NCI-H187 treated with DMSO at 0.1 percent for 48 hours (cell line): ENCODE measurements at places on chromosomes 3 and 15.

- no peak for DNase-seq
Observed at GRCh38 chr15:70103880-70104626, 6.3 kb upstream of the TLE3 start.

DNA sequence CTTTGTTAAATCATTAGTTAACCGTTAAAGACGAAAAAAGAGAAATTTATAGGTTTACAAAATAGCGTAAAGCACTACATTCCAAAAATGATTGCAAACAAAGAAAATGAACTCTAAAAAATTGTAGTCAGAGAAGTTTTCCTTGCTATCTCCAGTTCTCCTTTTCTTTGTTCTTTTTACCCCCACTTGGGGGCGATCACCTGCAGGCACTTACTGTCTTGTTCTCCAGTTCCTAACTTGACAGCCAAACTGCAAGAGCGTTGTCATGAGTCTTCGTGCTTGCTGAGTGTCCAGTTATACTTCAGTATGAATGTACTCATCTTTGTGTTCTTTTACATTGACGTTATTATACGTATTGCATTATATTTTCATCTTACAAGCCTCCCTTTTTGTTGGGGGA, 54.5 kb downstream of the CHD2 start:
- DNase-seq: no peak

GRCh38 chr15:73161546-73161945, 109.3 kb downstream of the NEO1 start:
- DNase-seq: no peak

DNA sequence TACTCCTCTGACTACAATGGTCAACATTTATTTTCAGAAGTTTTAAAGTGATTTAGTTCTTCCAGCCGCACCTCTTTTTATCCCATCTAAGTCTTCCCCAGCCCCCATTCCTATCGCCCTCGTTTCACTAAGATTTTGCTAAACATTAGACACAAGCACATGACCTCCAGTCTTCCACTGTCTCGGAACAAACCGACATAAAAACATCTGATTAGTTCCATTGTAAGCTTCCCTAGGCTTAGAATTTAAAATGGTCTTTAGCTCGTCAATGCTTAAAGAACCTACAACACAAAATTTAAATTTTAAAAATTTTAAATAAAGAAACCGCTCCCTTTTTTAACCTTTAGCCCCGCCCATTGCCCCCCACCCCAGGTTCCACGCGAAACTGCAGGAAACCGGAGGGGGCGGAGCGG, 284 bp upstream of the TSC22D2 start:
- peak; percentile 83 for DNase-seq

DNA sequence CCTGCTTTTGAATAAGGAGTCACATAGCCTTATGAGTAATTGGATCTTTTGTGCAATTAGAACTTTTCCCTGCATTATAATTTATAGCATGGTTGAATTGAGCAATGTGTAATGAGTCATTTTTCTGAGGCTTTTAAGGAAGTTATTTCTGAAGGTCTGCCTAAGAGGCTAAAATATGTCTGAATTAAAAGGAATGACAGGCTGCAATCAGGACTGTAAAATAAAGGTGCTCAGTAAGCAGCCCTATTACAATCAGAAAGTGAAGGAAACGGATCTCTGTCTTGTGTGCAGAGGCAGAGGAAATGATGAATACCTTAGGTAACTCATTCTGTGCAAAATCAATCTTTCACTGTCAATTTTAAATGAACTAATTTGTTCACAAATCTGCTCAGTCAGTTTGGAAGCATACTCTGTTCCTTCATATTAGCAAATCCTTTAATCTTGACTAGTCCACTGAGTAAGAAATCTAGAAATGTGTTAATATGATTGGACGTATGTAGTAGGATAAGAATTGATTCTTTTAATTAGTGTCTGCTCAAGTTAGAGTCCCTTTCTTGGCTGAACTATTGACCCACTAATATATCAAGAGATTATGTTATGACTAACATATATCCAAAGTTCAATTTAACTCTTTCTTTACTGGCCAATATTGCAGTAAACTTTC, 290.1 kb downstream of the ZIC1 start:
- DNase-seq: no peak

DNA sequence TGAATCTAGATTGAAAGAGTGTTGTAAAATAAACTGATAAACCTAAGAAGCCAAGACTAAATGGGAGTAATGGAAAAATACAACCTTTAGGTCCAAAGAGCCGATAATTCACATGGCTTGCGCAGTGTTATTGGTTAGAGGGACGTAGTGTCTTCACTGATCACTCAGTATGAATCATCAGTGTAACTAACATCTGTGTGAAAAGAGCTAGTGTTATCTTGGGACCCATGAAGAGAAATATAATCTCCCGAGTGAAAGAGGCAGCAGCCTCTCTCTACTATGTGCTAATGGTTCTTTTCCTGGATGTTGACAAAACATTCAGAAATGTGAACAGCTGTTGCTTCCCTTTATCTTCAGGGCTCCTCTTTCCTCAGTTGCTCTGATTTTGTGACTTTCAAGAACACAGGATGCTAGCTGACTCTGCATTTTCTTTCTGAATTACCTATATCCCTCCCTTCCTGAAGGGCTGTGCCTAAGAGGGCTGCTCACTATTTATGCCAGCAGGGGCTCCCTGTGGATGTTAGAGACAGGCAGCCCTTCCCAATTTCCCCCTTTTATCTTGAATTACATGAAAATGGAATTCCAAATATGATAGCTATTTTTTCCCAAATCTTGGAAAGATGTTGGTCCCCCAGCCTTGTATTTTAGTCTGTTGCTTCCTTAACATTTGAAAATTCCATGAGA, 128.8 kb downstream of the GRM7 start:
- DNase-seq: no peak

GRCh38 chr3:78927759-78928158, 840.0 kb downstream of the ROBO1 start:
- DNase-seq: no peak

DNA sequence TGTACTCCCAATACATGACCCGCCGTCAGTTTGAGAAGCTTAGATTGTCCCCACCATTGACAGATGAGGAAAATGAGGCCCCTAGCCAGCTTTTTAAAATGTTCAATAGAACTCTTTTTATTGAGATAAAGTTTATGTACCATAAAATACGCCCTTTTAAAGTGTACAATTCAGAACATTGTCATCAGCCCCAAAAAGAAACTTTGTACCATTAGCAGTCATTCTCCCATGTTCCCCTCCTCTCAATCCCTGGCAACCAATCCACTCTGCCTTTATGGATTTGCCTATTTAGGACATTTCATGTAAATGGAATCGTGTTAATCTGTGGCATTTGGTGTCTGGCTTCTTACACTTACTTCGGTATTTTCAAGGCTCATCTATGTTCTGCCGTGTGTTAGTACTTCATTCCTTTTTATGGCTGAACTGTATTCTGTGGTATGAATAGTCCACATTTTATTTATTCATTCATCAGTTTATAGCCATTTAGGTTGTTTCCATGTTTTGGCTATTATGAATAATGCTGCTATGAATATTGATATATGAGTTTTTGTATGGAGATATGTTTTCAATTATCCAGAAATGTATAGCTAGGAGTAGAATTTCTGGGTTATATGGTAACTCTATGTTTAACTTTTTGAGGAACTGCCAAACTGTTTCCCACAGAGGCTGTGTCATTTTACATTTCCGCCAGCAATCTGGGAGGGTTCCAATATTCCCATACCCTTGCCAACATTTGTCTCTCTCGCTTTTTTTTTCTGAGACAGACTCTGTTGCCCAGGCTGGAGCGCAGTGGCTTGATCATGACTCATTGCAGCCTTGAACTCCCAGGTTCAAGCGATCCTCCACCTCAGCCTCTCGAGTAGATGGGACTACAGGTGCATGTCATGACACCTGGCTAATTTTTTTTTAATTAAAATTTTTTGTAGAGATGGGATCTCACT, 15.3 kb upstream of the PTPN23 start:
- no peak for DNase-seq

DNA sequence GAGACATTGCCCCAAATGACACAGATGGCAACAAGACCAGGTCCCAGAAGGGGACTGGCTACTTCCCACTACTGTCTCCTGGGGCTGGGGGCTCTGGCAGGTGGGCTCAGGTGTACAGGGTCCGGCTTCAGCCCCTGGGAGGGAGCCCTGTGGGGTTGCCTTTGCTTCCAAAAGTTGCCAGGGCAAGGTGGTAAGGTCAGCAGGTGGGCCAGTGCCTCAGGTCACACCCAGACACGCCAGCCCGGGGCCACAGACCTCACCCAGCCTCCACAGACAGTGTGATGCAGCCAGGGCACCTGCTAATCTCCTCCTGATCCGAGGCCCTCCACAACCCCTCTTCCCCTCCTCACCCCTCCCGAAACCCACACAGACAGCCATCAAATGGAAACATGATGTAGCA, 7.5 kb downstream of the OXTR start:
- no peak for DNase-seq

- DNase-seq: no peak
Observed at GRCh38 chr15:40053831-40054604, 15.0 kb upstream of the SRP14 start.

DNA sequence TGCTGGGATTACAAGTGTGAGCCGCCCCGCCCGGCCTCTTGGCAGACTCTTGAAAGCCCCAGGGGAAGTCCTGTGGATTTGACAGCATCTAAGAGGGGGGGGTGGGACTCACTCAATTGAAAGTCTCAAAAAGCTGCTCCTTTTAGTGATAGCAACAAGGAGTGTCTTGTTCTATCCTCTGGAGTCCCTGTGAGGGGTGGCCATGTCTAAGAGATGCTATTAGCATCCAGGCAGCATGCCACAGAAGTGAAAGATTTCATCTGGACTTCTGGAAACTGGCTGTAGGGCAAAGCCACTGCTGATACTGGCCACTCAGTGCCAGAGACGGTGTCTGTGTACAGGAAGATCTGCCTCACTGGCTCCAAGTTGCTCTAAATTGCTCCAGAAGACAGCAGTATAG, 74.0 kb downstream of the DHX36 start:
- DNase-seq: no peak

GRCh38 chr3:187014417-187014864, 84.1 kb downstream of the ST6GAL1 start:
- DNase-seq: no peak

GRCh38 chr3:51637941-51638471, 33.0 kb upstream of the TEX264 start:
- no peak for DNase-seq

GRCh38 chr3:161568671-161569070, 72.1 kb downstream of the OTOL1 start:
- DNase-seq: no peak

DNA sequence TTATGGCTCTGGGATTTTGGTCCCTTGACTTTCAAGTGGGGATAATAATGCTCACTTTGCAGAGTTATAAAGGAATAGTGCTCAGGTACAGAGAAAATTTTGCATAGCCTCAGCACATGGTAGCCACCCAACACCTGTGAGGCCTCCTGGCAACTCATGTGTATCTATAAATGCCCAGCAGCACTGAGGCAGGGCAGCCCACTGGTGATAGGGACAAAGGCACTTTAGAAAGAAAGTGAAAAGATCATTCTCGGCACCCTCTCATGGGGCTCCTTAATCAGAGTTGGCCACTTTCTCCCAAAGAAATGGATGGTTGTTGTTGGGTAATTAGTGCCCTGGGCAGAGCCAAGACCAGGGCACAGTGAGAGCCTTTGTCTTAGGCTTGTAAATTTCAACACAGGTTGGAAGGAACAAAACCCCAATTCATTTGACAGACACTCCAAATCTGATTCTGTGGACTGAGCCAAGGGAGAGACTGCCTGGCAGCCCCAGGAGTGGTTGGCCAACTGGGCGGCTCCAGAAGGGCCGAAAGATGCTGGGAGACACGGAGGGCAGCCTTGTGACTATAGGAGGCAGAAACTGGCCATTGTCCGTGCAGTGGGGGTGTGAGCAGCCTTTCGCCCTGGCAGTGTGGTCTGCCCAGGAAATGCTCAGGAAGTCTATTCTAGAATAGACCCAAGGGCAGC, 213.2 kb upstream of the RGMA start:
- no peak for DNase-seq

DNA sequence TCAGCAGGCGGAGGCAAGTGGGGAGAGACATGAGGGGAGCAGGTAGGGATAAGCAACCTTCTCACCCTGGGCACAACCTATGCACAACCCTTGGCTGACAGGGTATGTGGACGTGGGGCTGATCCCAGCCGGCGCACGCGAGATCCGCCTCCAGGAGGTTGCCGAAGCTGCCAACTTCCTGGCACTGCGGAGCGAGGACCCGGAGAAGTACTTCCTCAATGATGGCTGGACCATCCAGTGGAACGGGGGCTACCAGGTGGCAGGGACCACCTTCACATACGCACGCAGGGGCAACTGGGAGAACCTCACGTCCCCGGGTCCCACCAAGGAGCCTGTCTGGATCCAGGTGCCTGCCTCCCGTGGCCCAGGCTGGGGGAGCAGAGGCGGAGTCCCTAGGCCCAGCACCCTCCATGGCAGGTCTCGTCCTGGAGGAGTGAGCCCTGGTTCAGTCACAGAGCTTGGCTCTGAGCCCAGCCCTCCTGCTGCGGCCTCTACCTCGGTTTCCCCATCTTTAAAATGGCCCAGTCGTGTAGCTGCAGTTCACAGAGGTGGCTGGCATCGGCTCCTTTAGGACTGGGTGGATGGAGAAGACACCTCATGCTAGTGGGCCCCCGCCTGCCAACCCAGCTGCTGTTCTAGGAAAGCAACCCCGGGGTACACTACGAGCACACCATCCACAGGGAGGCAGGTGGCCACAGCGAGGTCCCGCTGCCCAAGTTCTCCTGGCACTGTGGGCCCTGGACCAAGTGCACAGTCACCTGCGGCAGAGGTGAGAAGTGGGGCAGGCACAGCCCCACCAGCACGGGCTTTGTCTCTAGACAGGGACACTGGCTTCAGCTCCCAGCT, 96.0 kb downstream of the TBC1D2B start:
- DNase-seq: no peak

DNA sequence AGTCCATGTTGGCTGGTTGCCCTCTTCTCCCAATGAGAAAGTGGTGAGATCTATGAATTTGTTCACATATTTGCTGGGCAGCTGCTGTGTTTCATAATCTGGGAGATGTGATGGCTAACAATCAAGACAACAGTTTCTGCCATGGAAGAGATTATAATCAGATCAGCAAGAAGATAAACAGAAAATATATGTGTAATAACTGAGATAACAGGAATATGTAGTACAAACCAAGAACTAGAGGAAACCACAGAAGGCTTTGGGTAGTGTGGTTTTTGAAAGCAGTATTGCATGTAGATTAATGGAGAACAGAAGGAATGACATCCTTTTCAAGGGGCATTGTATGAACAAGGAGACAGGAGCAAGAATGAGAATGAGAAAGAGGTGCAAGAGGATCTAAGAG, 12.2 kb upstream of the CSTA start:
- DNase-seq: no peak
